Type B pancreatic cell (in vitro differentiated cells): ENCODE measurements at places on chromosomes 6 and 20. TPM values are rescaled to one million over a fixed set of nuclear protein-coding genes. Genes with fewer than 3 reads are reported as not detected.

Gene CALHM6
- 0.99 and 1.6 TPM in 2 replicates for total RNA-seq

Gene IL17A
- 0.17 TPM in 1 of 2 replicates, not detected in the other for total RNA-seq

Gene EYA4
- total RNA-seq, result 2.3 and 29.7 TPM in 2 replicates

Gene CPNE5
- total RNA-seq, result 0.14 and 0.72 TPM in 2 replicates

Gene KIAA0408
- 3.3 and 7.8 TPM in 2 replicates for total RNA-seq

Gene RAB44
- 0.07 TPM in 1 of 2 replicates, not detected in the other for total RNA-seq

Gene SS18L1
- total RNA-seq, result 20.5 and 25.5 TPM in 2 replicates

Gene MEP1A
- total RNA-seq, result 3.6 and 22.4 TPM in 2 replicates

Gene FABP7
- total RNA-seq, result 1.2 and 7.6 TPM in 2 replicates

Gene UNC5CL
- 3.1 and 5.1 TPM in 2 replicates for total RNA-seq

Gene VSX1
- total RNA-seq, result not detected in 2 replicates

DNA sequence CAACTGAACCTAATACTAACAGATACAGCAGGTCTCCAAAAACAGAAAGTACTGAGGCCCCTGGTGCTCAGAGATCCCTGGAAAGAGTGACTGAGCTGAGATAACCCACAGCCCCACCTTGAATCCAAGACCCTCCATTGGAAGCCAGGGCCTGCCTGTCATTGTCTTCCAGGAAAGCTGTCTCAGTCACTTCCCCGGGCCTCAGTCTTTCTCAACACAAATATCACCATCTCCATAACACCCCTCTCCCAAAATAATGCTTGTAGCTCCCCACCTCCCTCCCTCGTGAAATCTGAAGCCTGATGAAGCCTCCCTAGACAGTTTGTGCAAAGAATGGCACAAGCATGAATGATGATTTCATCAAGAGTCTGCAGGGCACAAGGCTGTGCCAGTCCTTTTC, 138.2 kb upstream of the LRFN2 start:
- DNase-seq, result no peak

DNA sequence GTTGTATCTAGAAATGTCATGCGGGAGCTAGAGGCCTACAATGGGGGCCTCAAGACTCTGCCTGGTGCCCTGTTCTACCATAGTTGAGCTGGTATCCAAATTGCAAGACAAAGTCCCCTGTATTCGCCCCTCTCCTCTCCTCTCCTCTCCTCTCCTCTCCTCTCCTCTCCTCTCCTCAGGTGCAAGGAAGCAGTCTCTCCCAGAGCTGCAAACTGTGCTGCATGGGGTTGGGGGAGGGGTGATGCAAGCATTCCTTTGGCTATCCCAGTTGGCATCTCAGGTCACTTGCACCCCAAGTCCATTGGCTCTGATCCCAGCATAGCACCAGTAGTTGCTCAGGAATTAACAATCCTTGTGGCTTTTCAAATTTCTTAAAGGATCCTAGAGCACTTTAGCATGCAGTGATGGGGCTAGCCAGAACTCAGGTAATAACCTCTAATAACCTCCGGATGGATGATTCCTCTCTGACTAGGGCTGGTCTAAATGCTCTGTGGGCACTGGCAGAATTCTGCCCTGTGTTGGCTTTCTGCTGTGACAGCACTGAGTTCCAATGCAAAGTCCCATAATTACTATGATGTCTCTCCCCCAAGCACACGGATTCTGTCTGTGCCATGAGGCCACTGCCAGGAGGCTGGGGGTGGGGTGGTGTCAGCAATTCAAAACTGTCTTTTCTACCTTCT, 35.3 kb downstream of the TAF11 start:
- DNase-seq, result no peak

DNA sequence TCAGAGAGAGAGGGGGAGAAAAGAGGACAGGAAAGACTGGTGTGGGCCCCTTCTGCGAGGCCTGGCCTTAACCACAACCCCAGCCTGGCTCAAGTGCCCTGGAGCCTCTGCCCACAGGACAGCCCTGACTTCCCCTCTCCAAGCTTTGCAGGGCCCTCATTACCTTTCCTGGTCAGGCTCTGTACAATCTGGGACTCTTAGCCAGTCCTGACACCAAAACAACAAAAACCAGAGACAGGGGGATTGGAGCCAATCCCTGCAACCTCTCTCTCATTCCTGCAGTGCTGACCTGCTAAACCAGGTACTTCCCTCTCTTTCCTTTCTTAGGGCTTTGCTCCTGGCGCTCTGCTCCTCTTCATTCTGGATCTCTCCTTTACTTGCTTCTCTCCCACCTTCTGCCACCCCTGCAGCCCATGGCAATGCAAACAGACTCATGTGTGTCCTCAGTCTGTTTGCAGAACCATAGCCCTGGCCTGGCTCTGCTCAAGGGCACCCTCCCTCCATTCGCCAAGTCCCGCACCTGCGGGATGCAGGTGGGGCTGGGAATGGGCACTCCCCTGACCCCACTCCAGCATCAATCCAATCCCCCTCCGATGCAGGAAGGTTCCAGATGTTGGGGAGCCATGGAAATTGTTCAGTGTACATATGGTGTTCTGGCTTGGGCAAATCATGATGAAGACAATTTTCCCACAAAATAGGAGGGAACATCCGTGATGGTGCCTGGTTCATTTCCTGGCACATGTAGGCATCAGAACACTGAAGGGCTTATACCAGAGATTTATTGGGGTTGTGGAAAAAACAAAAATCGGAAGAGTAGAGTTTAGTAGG, 38.1 kb downstream of the RPP40 start:
- no peak for DNase-seq

GRCh38 chr6:20137240-20137639, 75.0 kb downstream of the MBOAT1 start:
- no peak for DNase-seq

DNA sequence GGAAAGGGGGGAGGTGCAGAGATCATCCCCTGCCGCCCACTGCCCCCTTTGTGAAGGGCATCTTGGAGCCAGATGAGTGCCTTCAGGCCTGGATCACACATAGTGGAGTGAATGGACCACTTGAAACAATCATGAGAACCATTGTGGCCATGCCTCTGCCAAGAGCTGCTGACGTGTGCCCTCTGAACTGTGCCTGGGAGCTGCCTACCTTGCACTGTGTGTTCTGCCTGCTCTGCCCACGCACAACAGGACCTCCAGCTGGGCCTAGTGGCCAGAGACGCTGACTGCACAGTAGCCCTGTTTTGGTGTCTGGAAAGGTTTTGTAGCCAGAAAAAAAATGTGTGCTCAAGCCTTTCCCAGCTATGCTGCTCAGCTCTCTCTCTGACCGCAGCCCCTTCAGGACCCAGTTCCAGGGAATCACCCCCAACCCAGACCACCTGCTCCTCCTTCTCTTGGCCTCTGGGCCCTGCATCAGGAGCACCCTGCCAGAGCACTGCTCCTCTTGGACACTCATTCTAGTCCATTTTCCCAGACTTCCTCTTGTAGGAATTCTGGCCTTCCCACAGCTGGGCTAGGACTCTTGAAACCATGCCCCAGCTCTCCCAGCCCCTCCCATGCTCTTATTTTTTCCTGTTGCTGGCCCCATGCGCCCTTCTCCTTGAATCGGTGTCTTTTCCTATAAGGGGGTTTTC, 1.6 kb upstream of the ADIG start:
- no peak for DNase-seq

DNA sequence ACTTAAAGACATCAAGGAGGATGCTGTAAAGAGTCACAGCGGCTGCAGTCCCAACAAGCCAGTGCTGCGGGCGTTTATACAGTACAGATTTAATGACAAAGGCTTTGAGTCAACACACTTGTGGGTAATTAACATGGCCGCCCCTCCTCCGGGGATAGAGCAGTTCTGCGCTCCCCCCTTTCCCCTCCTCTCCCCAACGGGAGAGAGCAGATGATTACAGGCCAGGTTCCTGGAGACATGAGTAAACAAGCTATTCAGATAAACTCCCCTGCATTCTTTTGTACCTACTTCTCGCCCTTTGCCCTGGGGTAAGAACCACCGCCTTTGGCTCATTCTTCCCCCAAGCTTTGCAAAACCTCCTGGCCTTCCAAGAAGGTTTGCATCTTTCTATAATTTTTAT, 23.6 kb upstream of the FABP7 start:
- DNase-seq, result no peak

DNA sequence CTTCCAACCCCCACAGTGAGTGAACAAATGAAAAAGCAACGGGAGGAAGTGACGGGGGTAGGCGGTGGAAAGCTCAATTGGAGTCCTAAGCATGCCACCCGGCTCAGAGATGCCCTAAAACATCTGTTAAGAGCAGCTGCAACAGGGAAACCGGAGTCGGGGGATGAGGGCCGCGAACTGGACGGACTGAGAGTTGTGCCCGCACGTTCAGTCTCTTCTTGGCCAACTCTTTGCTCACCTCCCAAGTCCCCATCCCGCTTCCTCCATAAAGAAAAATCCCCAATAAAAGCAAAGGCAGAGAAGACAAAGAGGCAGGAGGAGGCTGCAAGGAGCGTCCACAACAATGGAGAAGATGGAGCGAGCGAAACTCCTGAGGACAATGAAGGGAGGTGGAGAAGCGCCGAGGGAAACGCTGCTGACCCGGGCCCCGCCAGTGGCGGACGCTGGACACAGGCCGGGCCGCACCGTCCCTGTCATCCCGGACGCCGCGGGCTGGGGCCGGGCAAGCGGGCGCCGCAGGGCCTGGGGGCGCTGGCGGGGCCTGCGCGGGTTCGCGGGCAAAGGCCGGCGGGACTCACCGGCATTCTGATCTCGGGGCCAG, 600 bp downstream of the SEC63 start:
- peak; percentile 74 for DNase-seq

GRCh38 chr6:582370-582769, 74.5 kb downstream of the HUS1B start:
- no peak for DNase-seq

GRCh38 chr6:160795721-160796120, 93.7 kb downstream of the PLG start:
- DNase-seq, result no peak

- no peak for DNase-seq
Measured at GRCh38 chr6:104459543-104459942, 400.2 kb downstream of the HACE1 start.

- DNase-seq, result no peak
Measured at GRCh38 chr6:166626177-166627032, 646 bp downstream of the RPS6KA2 start.

GRCh38 chr6:135703007-135703406, 148.5 kb upstream of the PDE7B start:
- no peak for DNase-seq

- no peak for DNase-seq
Measured at GRCh38 chr6:63787021-63787420, 151.4 kb downstream of the PHF3 start.

- no peak for DNase-seq
Measured at GRCh38 chr20:35478804-35479472, 23.5 kb downstream of the CEP250 start.

GRCh38 chr6:2895072-2895471, 8.0 kb downstream of the SERPINB9 start:
- no peak for DNase-seq

- no peak for DNase-seq
Measured at GRCh38 chr20:45965169-45966002, 6.6 kb downstream of the ZNF335 start.

- DNase-seq, result no peak
Measured at GRCh38 chr6:1667012-1667804, 57.5 kb downstream of the FOXC1 start.

DNA sequence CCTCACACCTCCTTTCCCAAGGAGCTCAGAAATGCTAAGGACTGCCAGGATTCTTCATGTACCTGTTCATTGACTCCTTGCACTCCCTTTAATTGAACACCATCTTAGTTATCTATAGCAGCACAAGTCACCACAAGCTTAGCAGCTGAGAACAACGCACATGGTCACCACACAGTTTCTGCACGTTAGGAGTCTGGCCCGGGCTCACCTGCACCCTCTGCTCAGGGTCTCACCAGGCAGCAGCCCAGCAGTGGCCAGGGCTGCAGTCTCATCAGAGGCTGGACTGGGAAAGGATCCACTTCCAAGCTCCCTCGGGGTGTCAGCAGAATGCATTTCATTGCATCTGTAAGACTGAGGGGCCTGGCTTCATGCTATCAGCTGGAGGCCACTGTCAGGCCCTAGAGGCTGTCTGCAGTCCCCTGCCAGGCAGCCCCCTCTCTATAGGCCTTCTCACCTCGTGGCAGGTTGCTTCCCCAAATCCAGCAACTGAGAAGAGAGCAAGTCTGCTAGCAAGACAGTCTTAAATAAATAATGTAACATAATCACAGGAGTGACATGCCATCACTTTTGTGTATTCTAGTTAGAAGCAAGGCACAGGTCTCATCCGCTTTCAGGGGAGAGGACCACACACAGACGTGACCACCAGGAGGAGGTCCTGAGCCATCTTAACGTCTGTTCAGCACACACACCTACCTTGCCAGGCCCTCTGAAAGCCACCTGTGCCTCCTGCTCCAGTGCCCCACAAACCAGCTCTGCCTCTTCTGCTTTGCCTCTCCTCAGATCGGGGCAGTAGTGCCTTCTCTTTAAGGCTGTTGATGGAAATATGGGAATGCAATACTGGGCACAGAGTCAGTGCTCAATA, 165.2 kb upstream of the CST7 start:
- no peak for DNase-seq

GRCh38 chr6:139313784-139314545, 22.2 kb upstream of the TXLNB start:
- no peak for DNase-seq

- no peak for DNase-seq
Measured at GRCh38 chr6:124819346-124819745, 142.9 kb upstream of the RNF217 start.

DNA sequence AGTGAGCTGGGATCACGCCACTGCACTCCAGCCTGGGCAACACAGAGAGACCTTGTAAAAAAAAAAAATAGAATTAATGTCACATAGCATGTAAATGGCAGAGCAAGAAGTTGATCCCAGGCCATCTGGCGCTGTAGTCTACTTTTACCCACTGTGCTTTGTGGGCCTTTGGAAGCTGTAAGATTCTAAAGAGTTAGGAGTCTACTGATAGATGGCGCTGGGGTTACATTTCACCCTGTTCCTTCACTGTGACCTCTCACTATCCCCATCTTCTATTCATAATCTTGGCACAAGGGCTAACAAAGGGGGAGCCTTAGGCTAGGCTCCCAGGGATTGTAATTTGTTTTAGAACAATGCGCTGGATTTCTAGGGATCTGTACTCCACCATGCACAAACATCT, 24.4 kb downstream of the SIRPD start:
- DNase-seq, result no peak

GRCh38 chr6:79719248-79719960, 88.3 kb downstream of the SH3BGRL2 start:
- DNase-seq, result no peak
